Hepatocyte (in vitro differentiated cells): ENCODE measurements at places on chromosomes 6 and 20. TPM values are rescaled to one million over a fixed set of nuclear protein-coding genes. Genes with fewer than 3 reads are reported as not detected.

DNA sequence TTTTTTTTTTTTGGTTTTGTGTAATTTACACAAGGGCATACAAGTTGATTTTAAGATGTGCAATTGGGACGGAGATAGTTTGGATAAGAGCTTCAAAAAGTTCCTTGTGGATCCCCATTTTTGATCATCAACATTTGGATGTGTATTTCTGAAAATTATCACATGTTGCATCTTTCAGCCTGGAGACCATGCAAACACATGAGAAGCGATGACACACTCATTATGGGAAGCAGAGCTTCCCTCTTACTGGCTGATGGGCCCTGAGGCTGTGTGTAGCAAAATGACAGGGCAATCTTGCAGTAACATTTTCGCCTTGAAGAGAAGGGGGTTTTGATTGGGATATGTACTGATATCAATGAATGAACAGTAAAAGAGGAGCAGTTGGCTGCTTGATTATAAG, 22.0 kb upstream of the RIPK1 start:
- no peaks in the 10 kb centered on the region for H3K36me3 ChIP-seq
- H3K4me3 ChIP-seq, result no peak overlapping the region
- DNase-seq, result no peak
- H3K27ac ChIP-seq, result no peak overlapping the region
- no peaks in the 10 kb centered on the region for H3K4me1 ChIP-seq
- no peaks in the 10 kb centered on the region for H3K27me3 ChIP-seq

DNA sequence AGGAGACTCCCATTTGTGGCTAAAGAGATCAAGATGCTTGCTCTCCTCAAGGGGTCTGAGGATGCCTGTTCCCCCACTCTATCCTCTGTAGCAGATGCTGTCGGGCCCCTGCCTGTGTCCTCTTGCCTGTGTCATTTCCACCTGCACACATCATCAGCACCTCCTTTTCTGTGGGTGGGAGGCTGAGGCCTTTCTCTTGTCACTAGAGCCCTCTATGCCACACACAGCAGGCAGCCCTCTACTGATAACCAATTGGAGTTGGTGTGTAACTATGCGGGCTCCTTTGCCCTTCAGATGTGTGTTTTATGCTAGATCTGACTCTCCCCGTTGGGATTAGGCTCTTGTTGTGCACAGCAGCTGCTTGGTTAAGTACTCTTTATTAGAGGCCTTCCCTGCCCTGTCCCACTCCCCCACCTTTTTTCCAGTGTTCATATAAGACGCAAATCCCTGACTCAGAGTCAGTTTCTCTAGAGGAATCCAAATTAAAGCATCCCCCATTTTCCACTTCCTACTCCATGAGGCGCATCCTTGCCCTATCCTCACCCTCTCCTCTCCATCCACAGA, 7.7 kb downstream of the TREML2 start:
- H3K27ac ChIP-seq, result no peak overlapping the region
- H3K36me3 ChIP-seq, result no peaks in the 10 kb centered on the region
- H3K4me1 ChIP-seq, result no peaks in the 10 kb centered on the region
- no peak for DNase-seq
- no peak overlapping the region for H3K4me3 ChIP-seq
- peaks cover 21% of the 10 kb centered on the region for H3K27me3 ChIP-seq

DNA sequence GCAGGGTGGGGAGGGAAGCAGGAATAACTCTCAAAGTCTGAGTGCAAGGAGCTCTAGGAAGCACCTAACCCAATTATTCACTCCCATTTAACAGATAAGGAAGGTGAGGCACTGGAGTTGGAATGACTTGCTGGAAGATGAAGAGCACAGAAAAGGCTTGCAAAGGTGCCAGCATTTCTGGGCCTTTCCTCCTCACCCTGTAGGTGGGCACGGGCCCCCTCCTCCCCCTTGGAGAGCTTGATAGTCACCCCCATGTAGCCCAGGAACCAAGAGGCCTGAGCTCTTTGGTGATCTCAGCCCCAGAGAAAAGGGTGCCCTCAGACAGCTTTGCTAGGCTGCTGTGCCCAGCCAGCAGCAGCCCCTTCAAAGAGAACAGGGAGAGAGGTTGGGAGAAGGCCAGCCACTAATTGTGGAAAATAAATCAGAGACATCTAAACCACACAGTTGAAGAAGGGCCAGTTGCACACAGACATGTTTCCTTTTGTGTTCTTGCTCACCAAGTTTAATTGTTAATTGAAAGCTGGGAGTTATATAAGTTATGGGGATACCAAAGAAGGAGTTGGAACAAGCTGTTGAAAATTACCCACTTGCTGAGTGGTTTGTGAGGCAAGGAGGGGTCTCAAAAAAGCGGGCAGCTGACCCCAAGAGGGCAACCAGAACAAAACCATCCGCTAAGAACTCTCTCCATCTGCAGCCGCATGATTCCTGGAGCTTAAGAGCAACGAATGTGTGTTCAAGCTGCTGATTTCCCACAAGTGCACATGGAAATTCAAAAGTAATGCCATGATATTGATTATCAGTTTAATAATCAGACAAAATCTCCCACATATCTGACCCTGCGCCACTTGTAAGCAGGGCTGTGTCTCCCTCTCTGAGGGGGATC, 77.0 kb downstream of the MRPL14 start:
- H3K27me3 ChIP-seq, result no peaks in the 10 kb centered on the region
- H3K4me1 ChIP-seq, result peaks cover 33% of the 10 kb centered on the region
- DNase-seq, result no peak
- H3K36me3 ChIP-seq, result no peaks in the 10 kb centered on the region

DNA sequence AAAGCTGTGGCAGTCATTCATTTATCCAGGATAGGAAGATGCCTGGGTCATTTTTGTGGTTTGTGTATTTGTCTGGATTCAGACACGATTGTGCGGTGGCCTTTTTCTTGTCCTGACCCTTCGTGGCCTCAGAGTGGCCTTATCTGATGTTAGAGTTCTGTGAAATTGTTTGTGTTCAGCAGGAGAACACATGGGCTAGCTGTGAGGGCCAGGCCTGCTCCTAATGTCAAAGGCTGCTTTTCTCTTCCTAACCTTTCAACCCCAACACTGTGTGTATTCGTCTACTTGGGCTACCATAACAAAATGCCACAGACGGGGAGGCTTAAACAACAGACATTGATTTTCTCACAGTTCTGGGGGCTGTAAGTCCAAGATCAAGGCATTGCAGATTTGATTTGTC, 321.8 kb downstream of the CD83 start:
- peaks cover 8% of the 10 kb centered on the region for H3K4me1 ChIP-seq
- DNase-seq, result no peak
- H3K27ac ChIP-seq, result no peak overlapping the region
- no peaks in the 10 kb centered on the region for H3K27me3 ChIP-seq
- no peaks in the 10 kb centered on the region for H3K36me3 ChIP-seq
- no peak overlapping the region for H3K4me3 ChIP-seq

- peaks cover 11% of the 10 kb centered on the region for H3K4me1 ChIP-seq
- no peak overlapping the region for H3K27ac ChIP-seq
- H3K4me3 ChIP-seq, result no peak overlapping the region
These were observed 52.9 kb upstream of the MLN start for GRCh38 chr6:33856655-33857054.

DNA sequence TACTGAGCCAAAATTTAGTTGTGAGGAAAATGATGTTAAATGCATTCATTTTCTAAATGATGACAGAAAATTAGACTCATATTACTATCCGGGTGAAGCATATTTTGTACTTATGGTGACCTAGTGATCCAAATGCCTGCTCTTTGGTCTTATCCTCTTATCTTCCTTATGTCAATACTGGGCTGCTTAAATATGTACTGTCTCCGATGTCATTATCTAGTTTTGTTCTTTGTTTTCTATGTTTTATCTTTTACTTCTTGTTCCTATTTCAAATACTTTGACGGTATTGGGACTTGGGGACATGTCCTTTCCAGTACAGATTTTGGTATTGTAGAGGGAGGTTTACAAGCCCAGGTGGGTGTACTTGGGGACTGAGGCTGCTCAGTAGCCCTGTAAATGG, 124.6 kb upstream of the ESR1 start:
- H3K36me3 ChIP-seq, result no peaks in the 10 kb centered on the region
- DNase-seq, result no peak
- H3K4me1 ChIP-seq, result peaks cover 8% of the 10 kb centered on the region
- H3K4me3 ChIP-seq, result no peak overlapping the region

- H3K4me1 ChIP-seq, result no peaks in the 10 kb centered on the region
- DNase-seq, result no peak
- no peaks in the 10 kb centered on the region for H3K36me3 ChIP-seq
- no peak overlapping the region for H3K27ac ChIP-seq
- H3K27me3 ChIP-seq, result no peaks in the 10 kb centered on the region
- H3K4me3 ChIP-seq, result no peak overlapping the region
These were observed 49.9 kb downstream of the TULP4 start for GRCh38 chr6:158361961-158362669.

- H3K4me3 ChIP-seq, result no peak overlapping the region
- H3K27me3 ChIP-seq, result peaks cover 47% of the 10 kb centered on the region
These were observed 4.2 kb upstream of the RSPO3 start for GRCh38 chr6:127114214-127114760.

DNA sequence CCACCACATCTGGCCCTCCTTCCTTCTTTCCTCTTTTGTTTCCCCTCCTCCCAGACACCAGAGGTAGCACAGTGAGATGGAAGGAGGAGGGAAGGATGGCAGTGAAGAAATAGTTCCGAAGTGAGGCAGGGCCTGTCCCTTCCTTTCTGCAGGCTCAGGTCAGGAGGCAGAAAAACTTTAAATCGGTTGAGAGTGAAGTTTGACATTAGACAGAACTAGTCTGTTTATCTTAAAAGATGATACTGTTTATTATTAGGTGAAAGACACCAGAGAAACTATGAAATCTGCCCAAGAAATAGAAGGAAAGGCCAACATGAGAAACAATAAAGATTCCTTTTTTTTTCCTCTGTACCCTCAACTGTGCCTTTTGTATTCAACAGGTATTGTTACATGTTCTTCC, 670.3 kb downstream of the UTRN start:
- DNase-seq, result no peak
- H3K27ac ChIP-seq, result no peak overlapping the region
- H3K27me3 ChIP-seq, result no peaks in the 10 kb centered on the region
- no peaks in the 10 kb centered on the region for H3K4me1 ChIP-seq

- no peaks in the 10 kb centered on the region for H3K36me3 ChIP-seq
- DNase-seq, result no peak
- no peak overlapping the region for H3K27ac ChIP-seq
- no peak overlapping the region for H3K4me3 ChIP-seq
These were observed 50.3 kb downstream of the MYB start for GRCh38 chr6:135231469-135231844.

DNA sequence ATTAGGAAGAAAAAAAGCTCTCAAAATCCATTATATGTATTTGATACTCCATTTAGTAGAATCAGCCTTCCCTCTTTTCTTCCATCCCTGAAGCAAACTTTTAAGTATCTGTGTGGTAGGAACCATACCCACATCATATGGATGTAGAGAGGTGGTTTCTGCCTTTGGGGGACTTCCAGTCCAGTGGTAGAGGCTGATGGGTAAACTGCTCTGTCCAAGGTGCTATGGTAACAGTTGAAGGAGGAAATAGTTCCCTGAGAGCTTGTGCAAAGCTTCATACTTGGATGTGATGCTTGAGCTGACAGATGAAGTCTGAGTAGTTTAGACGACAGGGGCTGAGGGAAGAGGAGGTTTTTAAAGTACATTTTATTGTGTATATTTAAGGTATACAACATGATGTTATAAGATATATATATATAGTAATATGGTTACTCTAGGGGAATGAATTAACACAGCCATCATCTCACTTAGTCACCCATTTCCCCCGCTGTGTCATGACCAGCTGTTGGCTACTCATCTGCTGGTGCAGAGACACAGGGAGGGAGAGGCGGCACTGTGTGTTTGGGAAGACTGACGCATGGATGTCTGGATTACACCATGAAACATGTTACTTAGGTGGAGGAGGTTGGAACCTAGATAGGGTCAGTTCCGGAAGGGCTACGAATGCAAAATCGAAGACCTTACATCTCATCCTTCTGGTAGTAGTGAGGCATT, 185.2 kb downstream of the FARS2 start:
- no peak for DNase-seq
- no peak overlapping the region for H3K4me3 ChIP-seq
- H3K36me3 ChIP-seq, result no peaks in the 10 kb centered on the region
- no peaks in the 10 kb centered on the region for H3K27me3 ChIP-seq
- no peak overlapping the region for H3K27ac ChIP-seq
- peaks cover 4% of the 10 kb centered on the region for H3K4me1 ChIP-seq

DNA sequence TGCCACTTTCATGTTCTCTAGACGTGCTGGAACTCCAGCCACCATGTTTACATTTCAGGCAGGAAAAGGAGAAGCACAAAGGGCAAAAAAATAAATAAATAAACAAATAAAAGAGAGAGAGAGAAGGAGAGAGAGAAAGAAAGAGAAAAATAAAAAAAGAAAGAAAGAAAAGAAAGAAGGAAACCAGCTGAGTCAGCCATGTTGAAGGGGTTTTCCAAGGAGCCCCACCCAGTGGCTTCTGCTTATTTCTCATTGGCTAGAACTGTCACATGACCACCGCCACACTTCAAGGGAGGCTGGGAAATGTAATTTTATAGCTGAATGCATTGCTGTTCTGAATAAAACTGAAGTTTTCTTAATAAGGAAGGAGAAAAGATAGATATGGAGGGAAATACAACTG, 71.1 kb downstream of the BFSP1 start:
- no peaks in the 10 kb centered on the region for H3K27me3 ChIP-seq
- H3K4me3 ChIP-seq, result no peak overlapping the region
- H3K36me3 ChIP-seq, result no peaks in the 10 kb centered on the region
- no peak for DNase-seq

DNA sequence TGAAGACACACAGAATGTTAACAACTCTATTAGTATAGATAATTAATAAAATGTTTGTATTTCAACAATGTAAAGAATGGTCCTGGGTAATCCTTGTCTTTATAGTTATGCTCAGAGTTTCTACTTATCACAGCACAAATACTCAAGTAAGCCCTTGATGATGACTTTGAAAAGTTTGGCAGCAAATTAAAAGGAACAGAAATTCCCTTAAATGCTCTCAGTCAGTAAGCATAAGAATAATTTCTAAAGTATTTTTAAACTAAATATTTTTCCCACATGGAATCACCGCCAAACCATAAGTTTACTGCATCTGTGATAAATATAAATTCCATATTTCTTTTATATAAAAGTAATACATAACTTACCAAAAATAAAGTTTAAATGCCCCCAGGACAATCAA, 96.1 kb downstream of the COL12A1 start:
- H3K4me3 ChIP-seq, result no peak overlapping the region
- no peaks in the 10 kb centered on the region for H3K36me3 ChIP-seq
- no peak overlapping the region for H3K27ac ChIP-seq
- no peaks in the 10 kb centered on the region for H3K27me3 ChIP-seq
- no peaks in the 10 kb centered on the region for H3K4me1 ChIP-seq
- no peak for DNase-seq

The GGTLC1 gene
- not detected in 2 replicates for total RNA-seq

The ZHX3 gene
- 15.0 and 16.0 TPM in 2 replicates for total RNA-seq

The SLC22A2 gene
- 0.43 and 1.2 TPM in 2 replicates for total RNA-seq

The TOX2 gene
- total RNA-seq, result 0.87 and 2.8 TPM in 2 replicates

The RRAGD gene
- 22.5 and 28.1 TPM in 2 replicates for total RNA-seq
